ENCODE measurements at places on chromosomes 12 and 14.

DNA sequence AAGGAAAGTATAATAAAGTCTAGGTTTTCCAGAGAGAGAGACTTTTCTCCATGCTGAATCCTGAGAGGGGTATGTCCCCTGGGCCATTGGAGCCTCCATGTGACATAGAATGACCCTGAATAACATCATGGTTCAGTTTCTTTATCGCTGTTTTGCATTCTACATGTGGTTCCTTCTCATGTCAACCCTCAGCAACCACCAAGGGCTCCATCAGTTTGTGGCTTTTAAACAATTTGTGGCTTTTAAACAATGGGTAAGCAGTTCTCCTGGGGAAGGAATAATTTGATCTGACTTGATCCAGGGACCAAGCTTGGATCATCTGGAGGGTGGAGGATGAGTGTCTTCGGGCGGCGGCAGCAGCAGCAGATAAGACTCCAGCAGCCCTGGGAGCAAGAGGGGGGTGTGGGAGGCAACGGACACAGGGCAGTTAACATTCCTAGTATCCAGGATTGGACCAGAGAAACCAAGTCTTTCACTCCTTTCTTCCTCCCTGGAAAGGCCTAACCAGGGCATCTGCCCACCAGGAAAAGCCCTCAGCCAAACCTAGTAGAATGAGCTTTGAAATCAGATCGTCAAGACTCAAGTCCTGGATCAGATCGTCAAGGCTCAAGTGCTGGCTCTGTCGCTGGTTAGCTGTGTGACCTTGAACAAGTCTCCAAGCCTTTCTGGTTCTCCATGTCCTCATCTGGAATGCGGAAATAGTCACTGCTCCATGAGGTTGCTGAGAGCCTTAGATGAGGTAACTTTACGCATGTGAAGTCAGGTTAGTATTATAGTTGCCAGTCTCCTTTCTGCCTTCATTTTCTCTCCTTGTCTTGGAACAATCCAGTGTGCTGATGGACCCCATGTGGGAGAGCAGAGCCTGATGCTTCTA is 27.8 kb upstream of the FAM222A start:
- no peak for DNase-seq

DNA sequence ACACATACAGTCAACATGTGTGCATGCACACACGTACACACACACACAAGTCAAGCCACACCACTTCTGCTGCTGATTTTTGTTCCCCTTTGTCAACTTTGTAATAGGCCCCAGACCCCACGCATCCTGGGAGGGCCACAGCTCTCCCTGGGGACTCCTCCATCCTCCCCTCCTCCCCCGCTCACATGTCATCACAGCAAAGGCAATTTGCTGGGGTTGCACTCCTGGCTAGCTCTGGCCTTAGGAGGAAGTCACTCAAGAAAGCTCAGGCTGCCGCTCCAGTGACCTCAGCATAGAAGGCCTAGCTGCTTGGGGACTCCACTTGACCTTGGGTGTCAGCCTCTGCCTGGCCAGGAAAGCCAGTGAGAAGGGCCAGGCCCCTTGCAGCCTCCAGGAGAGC is 27.2 kb downstream of the NGB start:
- no peak for DNase-seq

DNA sequence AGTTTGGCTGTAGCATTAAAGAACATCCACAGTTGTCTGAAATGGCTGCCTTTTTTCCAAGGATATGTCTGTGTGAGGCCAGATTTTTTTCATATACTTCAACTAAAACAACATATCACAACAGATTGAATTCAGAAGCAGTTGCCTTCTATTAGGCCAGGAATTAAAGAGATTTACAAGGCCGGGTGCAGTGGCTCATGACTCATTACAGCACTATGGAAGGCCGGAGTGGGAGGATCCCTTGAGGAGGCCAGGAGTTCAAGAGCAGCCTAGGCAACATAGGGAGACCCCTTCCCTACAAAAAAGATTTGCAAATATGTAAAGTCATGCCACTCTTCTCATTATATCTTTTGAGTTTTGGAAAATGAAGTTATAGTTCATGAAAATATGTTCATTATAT is 108.6 kb downstream of the KTN1 start:
- DNase-seq: no peak

GRCh38 chr14:74963178-74963704 is 7.8 kb upstream of the PGF start:
- DNase-seq: no peak

DNA sequence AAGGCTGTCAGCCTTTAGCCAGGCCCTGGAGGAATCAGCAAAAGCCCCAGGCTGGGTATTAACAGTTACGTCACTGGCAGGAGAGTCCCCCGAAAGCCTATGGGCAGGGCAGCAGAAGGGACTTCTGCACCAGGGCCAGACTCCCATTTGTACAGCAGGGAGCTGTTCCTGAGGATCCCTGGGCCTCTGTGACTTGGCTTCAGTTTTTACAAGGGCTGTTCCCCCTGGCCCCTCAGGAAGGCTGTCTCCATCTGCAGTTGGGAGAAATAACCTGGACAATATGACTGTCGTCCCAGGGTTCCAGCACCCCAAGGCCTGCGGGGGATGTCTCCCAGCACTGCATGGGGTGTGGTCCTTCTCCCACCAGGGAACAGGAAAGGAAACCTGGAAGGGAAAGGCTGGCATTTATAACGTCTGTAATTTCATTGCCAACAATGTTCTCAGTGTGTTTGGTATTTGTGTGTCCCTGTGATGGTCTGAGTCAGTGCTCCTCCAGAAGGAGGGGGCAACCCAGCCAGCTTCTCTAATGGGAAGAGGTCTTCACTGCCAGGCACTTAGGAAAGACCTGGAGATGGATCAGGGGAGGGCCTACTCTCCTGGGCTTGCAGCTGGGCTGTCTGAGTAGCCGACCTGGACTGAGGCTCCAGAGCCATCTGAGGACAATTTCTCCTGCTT is 42.4 kb downstream of the ERH start:
- DNase-seq: no peak

DNA sequence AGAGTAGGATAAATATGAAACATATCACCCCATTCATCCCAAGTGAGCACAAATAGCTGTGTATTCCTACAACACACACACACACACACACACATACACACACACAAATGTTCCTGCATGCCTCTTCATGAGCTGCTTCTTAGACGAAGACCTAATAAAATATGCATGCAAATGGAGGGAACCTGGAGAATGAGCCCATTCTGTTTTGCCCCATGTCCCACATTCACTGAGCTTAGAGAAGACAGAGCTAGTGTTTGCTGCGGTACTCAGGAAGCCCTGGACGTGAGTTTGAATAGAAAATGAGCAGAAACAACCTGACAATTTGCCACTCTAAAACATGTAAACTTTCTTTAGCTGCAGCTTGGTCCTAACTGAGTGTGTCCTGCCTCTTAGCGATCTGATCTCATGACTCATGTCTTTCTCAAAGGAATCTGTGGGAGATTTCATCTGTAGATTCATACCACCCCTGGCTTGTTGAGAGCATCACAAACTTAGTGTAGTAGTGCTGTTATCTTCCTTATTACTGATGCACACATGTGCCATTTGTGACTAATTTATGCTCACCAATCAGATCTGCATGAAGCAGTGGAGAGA is 86.8 kb downstream of the ITPR2 start:
- DNase-seq: no peak

- no peak for DNase-seq
Observed at GRCh38 chr12:29711381-29711780, 72.4 kb downstream of the TMTC1 start.

- no peak for DNase-seq
Observed at GRCh38 chr12:121822393-121823100, 18.7 kb downstream of the SETD1B start.

- DNase-seq: no peak
Observed at GRCh38 chr12:3617565-3617964, 126.6 kb downstream of the PRMT8 start.

GRCh38 chr14:84421621-84422020 is 1108.3 kb upstream of the FLRT2 start:
- DNase-seq: no peak

DNA sequence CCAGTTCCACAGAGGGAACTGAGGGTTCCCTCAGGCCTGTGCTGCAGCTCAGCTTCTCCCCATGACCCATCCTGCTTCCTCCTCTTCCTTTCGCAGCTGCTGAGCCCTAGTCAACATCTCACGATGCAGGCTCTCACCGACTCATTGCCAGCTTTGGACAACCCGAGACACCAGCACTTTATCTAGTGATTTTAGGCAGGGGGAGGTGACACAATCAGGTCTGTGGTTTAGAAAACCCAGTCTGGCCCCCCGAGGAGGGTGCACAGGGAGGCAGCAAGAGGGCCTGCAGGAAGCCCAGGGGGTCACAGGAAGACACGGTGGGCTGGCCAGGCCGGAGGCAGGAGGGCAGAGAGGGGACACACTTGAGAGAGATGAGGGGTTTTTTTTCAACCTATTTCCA is 35.4 kb downstream of the DIO3 start:
- no peak for DNase-seq

DNA sequence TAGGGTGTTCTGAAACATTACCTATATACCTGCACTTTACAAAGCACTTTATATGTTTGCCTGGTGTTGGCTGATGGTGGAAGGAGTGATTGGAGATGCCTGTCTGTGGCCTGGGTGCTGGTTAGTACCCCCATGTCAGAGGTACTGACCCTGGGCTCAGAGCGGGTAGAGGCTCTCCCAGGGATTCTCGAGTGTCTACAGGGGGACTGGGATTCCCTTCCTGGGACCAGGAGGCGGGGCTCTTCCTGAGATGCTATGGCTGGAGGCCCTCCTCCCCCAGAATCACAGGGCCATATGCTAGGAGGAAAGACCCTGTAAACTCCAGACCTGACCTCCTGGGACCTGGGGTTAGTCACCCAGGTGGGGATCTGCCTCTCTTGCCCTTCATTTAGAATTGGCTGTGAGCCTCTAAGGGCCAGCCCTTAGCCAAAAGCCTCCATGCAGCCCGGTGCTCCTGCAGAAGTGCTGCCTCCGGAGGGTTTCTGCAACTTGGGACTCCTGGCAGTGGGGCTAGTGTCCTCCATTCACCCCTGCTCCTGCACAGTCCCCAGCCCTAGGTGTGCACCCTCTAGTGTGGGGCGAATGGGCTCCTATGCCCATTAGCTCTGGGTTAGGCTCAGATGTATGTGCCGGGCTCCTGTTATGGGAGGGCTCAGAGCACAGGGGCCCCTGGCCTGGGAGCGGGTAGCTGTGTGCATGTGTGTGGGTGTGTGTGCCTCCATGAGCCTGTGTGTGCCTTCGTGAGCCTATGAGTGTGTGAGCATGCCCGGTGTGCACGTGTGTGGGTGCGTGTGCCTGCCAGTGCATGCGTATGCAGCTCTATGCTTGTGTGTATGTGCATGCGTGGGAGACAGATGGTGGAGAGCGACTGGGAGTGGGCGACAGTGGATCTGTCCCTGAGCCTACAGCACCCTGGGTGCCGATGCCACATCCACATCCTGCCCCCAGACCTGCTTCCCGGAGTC is 36.6 kb downstream of the RTL1 start:
- DNase-seq: no peak

- DNase-seq: no peak
Observed at GRCh38 chr14:91395466-91395865, 22.2 kb downstream of the CCDC88C start.

GRCh38 chr12:67721248-67721647 is 72.7 kb downstream of the DYRK2 start:
- no peak for DNase-seq

- no peak for DNase-seq
Observed at GRCh38 chr14:37142835-37143401, 29.5 kb downstream of the SLC25A21 start.

DNA sequence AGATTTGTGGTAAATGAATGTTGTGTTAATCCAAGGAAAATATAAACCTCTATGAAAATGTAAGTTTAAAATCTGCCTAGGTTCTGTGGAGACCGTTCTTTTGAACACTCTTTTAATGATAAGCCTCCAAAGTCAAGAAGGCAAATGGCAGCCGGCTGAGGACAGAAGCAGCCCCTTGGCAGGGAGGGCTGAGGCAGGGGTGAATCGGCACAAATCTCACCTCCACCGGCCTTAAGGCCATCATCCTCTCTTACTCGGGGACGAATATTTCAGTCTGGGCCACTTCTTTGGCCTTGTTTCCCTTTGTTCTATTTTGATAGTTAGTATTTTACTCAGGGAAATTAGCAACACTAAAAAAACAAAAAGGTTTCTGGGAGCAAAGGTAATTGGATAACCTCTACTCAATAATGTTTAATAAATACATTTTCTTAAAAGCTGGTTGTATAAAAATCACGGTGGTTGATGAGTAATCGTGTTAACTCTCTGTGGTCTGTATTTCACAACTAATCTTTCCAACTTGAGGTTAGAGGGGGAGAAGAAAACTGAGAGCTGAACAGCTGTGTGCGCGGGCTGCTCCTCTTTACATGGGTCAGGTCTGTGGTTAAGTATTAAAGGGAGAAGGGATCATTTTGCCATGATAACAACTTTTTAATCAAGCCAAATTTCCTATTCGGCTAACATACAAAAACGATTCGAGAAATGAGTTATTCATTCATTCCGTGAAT is 18.6 kb downstream of the LGMN start:
- DNase-seq: peak; percentile 60

- DNase-seq: no peak
Observed at GRCh38 chr14:49957089-49957852, 64.4 kb downstream of the ARF6 start.

DNA sequence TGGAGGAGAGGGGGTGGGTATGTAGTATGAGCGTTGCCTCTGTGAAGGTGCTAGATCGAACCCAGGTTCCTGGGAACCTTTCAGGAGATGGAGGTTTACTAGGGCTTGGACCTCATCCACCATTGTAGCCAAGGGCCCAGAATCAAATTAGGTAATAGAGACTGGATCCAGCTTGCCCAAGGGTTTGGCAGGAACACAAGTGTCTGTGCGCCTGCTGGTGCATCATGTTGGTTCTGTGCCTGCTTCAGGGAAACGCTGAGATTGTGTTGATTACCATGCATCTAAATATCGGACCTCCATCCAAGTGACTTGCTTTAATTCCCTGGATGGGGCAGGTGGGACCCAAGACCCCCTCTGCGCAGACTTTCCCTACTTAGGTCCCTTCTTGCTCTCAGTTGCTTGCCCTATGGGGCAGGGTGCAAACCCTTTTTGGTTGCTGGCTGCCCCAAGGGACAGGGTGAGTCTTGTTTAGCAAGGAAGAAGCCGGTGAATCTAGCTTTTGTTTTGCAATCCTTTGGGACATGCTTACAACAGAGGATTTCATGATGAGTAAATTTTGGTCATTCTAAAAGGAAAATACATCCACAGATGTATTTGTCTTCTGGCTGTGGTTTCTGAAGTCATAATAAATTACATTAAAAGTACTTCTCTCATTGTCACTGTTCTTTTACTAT is 189.8 kb upstream of the PRICKLE1 start:
- DNase-seq: no peak

DNA sequence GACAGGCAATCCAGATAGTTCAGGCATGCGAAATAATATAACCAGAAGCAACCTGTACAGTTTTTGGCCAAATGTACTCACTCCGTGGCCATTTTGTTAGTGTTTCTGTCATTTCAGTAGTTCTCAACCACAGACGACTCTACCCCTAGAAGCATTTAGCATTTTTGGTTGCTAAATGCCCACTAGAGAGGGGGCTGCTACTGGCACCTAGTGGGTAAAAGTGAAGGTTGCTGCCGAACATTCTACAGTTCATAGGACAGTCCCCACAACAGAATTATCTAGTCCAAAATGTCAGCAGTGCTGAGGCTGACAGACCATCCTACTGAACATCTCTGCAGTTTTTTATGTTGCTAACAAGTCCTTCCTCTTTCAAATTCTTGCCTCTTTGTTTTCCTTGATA is 107.4 kb downstream of the TSHR start:
- peak; percentile 8 for DNase-seq

- no peak for DNase-seq
Observed at GRCh38 chr12:62891805-62892549, 43.0 kb downstream of the PPM1H start.
